ENCODE measurements at places on chromosomes 7 and 10. TPM values are rescaled to one million over a fixed set of nuclear protein-coding genes. Genes with fewer than 3 reads are reported as not detected.

ECHS1 gene
- 205 TPM for total RNA-seq

GRCh38 chr10:102438374-102438773, 6.0 kb upstream of the CUEDC2 start:
- no peak for DNase-seq

NUTM2E gene
- total RNA-seq: not detected

GRCh38 chr10:95503001-95503400, 58.2 kb downstream of the SORBS1 start:
- no peak for DNase-seq

PTPRN2 gene
- 30.3 TPM for total RNA-seq

DNA sequence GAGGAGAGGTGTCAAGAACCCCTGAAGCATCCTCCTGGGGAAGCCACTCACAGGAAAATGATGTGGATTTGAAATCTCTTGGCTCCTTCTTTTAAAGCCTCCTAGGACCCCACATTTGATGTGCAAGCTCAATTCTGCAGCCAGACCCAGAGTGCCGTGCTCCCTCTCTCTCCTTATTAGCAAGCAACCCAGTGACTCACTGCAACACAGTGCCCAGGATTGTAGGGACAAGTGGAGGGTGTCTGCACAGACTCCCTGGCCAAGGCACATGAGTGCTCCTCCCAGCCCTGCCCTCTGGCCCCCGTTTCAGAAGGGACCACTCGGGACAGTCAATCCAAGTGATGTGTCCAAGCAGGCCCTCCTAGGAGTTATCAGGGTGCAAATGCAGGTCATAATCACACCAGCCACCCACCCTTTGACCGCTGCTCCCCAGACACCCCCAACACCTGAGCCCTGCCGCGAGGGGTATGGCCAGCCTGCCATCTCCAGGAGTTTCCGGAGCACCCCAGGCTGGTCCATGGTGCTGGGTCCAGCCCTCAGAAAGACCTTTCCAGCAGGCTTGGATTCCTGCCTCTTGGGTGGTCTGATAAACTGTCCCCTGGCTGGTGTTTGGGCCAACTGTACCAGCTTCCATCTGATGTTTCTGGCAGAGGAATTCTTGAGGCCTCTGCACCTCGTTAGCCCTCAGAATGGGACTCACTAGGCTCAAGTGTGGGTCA, 54.5 kb upstream of the CXCL12 start:
- no peak for DNase-seq

DNA sequence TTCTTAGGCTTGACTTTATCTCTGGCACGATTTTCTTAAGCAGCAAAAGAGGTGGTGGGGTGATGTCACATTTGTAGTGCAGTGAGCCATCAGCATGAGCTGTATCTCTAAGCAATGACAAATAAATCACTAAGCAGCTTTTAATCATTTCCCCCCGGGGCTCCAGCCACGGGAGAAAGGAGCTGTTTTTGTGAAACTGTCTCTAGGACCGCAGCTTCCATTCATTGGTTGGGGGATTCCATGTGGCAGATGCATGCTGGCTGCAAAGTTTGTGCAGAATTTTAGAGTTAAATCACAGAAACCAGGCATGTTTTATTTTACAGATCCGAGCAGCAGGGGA, 464 bp downstream of the KIAA1217 start:
- no peak for DNase-seq

OGDHL gene
- 1.1 TPM for total RNA-seq

PRKG1 gene
- 17.2 TPM for total RNA-seq

- DNase-seq: peak; percentile 65
Measured at GRCh38 chr7:2019711-2020511, 212.8 kb downstream of the MAD1L1 start.

CPED1 gene
- 15.9 TPM for total RNA-seq

NUPR2 gene
- 1.4 TPM for total RNA-seq

GRCh38 chr10:127018766-127019165, 113.5 kb downstream of the DOCK1 start:
- DNase-seq: no peak

DNA sequence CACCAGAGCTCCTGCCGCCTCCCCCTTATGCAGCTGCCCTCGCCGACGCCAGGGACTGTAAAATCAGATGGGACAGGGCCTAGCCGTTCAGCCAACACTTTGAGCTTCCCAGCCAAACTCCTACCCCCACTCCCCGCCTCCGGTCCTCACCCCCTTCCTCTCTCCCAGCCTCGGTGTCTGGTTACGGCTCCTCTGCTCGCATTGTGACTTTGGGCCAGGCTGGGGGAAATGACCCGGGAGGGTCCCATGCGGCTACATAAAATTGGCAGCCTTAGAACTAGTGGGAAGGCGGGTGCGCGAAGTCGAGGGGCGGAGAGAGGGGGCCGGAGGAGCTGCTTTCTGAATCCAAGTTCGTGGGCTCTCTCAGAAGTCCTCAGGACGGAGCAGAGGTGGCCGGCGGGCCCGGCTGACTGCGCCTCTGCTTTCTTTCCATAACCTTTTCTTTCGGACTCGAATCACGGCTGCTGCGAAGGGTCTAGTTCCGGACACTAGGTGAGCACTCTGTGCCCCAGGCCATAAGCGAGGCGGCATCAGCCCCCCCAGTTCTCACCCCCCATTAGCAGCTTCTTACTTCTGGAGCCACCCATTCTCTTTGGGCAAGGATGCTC, at the start of gene KAZALD1:
Gene KAZALD1, plus strand, starts transcription at position 366 of the 608 bp plus-strand sequence. CDS start 604 bp downstream, outside the sequence.
- peak; percentile 65 for DNase-seq

DNA sequence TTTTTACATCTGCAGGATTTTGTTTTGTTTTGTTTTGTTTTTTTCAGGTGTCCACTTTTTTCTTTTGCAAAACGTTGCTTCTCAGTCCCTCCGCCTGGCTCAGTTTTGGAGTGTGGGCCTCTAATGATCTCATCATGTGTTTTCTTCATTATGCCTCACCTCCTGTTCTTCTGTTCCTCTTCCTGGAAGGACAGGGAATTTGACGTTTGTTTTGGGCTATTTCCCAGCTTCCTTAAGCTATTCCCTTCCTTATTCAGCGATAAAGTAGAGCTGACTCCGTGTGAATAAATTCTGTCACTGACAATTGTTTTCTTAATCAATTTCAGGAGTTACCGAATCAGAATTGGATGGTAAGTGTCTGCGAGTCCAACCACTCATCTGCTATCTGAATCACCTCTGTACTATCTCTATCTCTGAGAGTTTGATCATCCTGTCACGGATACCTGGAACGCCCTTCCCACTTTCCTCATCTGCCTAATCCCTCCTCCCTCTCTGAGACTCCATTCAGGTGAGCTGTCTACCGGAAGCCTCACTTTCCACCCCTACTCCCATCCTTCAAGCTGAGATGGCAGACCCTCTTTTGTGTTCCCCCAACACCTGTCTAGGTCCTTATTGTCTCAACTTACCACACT, 218.4 kb downstream of the GATA3 start:
- DNase-seq: no peak

- DNase-seq: no peak
Measured at GRCh38 chr10:89665302-89665701, 20.3 kb upstream of the PANK1 start.

DNA sequence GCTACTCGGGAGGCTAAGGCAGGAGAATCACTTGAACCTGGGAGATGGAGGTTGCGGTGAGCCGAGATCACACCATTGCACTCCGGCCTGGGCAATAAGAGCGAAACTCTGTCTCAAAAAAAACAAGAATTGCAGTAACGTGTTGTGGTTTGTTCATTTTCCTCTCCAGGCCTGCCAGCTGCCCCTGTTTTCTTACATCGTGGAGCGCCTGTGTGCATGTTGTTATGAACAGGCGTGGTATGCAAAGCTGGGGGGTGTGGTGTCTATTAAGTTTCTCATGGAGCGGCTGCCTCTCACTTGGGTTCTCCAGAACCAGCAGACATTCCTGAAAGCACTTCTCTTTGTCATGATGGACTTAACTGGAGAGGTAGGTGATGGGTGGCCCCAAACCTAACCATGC, 52.1 kb downstream of the TRRAP start:
- no peak for DNase-seq

DNA sequence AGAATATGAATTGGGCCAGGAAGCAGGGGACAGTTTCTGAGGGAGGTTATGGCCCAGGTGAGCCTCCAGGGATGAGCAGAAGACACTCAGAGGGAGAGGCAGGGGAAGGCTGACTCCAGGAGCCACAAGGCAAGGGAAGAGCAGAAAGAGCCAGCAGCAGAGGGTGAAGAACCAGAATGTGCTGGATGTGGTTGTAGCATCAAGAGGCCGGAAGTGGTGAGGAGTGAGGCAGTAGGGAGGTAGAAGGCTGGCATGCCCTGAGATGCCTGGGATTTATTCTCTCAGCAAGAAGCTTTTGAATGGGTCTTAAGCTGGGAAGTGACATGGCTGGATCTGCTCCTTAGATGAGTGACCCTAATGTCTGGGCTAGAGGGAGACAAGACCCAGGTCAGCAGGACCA, 311.7 kb downstream of the DOCK4 start:
- DNase-seq: no peak

LRGUK gene
- total RNA-seq: 0.36 TPM

DNA sequence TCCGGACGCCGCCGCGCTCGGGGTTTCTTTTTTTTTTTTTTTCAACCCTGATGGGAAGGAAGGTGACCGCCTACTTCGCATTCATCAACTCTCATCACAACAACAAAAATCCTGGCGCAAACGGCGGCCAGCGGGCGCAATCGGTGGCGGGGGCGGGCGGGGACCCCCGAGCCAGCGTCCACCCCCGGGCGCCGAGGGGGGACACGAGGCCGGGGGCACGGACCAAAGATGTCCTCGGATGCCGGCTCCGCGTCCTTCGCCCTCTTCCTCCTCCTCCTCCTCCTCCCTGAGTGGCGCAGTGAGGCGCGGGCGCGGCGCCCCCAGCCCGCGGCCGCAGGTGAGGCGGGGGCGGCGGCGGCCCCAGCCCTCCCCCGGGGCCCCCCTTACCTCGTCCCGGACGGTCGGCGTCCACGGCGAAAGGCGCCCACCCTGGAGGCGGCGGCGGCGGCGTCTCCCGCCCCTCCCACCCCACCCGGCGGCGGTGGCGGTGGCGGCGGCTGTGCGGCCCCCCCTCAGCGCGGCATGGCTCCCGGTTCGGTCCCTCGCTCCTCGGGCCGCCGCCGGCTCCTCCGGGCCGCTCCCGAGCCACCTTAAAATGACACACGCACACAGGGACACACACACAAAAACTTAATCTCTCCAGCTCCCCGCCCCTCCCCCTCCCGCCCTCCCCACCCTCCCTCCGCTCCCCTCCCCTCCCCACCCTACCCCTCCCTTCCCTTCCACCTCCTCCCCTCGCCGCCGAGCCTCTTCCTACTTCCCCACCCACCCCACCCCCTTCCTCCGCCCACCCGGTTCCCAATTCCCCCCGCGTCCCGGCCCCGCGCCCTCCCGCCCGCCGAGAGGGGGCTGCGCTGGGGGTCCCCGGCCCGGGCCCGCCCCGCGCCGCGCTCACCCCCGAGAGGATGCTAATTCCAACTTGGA, at the start of gene CTBP2:
Gene CTBP2, minus strand, starts transcription at position 632 of the 924 bp plus-strand sequence.
- peak; percentile 64 for DNase-seq

GRCh38 chr7:79502151-79502550, 48.7 kb upstream of the MAGI2 start:
- DNase-seq: no peak

TDRD1 gene
- 0.64 TPM for total RNA-seq

GRCh38 chr10:73926152-73926764, 15.3 kb downstream of the PLAU start:
- peak; percentile 32 for DNase-seq

DNA sequence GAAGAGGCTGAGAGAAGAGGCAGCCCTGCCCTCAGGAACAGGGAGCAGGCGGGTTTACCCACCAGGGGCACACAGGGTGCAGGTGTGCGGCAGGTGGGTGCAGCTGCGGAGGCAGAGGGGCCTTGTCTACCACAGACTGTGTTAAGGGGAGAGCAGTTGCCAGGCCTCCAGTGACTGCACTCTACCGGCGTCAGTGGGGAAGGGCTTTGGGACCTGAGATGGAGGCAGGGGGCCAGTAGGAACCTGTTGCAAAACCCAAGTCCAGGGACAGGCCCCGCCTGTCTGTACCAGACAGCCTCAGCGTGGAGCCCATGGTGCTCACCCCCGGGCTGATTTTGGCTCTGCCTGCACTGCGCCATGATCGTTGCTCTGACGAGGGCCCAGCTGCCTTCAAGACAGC, 507.6 kb upstream of the FOXK1 start:
- no peak for DNase-seq

DNA sequence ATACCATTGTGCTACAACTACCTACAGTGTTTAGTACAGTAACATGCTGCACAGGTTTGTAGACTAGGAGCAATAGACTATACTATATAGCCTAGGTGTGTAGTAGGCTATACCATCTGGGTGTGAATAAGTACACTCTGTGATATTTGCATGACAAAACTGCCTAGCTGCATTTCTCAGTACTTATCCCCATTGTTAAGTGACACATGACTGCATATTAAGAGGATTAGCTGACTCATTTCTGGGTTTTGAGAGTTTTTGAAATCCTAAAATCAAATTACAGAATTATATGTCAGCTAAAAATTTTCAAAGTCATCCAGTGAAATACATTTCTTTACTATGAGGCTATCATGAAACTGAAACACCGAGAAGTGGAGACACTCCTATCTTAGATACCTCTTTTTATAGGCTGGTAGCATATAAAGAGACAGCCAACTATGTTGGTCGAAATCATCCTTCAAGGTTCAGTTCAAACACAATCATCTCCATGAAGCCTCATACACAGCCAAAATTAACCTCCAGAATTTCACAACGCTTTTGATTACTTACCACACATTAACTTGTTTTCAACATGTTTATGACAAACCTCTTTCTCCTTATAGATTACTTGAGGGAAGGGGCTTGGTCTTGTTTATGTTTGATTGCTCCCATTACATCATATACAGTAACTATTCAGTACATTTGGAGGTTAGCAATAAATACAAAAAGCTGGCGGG, 89.8 kb upstream of the ANK3 start:
- no peak for DNase-seq

GNGT1 gene
- not detected for total RNA-seq
